ENCODE measurements at places on chromosomes 5 and 9.

DNA sequence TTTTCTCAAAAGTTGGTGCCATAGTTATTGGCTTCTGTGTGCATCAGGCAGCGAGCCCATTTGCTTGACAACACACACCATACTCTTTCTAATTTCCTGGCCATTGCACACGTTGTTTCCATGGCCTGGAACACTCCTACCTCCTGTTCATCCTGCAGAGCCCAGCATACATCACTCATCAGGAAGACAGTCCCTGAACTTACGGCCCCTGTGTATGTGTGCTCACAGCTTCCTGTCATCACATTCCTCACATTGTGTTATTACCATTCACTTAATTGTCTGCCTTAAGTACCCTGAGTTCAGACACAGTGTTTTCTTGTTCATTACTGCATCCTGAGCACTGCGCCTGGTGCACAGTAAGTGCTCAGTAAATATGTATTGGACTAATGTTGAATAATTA is 355.9 kb downstream of the PRELID2 start:
- DNase-seq, result no peak

DNA sequence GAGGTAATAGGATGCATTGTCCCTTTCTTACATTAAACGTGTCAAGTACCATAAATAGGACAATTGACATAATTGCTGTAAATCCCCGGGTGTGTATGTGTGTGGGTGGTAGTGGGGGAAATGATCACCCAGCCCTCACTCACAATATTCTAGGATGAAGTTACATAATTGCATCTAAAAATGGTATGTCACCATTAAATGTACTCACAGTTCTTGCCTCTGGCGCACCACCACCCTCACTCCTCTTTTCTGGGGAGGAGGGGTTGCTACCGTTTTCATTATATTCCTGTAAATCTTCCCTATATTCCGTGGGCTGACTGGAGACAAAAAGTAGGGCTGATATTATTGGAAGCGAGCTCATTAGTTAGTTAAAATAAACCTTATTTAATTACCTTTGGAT is 563.8 kb downstream of the TLR4 start:
- DNase-seq, result no peak

GRCh38 chr5:638501-639252 is 26.5 kb downstream of the CEP72 start:
- DNase-seq, result peak; percentile 61

DNA sequence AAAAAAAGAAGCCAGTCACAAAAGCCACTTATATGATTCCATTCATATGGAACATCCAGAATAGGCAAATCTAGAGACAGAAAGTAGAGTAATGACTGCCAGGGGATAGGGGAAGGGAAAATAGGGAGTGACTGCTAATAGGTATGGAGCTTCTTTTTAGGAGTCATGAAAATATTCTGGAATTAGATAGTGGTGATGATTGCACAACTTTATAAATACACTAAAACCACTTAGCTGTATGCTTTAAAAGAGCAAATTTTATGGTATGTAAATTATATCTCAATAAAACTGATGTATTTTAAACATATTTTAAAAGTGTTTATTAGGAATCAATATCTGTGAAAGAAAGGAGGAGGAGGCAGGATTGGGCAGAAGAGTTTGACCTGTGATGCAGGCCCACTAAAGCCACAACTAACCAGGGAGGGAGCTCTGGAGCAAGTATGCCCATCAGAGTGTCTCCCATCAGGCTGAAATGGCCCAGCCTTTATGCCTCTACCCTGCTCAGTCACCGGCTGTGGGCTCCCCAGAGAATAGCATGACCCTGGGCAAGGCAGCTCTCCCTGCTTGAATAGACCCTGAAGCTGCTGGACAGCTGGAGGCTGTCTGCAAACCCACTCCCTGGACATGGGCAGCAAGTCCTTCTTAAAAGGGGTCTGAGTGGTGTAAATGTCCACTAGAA is 96.0 kb upstream of the SLC44A1 start:
- DNase-seq, result no peak

DNA sequence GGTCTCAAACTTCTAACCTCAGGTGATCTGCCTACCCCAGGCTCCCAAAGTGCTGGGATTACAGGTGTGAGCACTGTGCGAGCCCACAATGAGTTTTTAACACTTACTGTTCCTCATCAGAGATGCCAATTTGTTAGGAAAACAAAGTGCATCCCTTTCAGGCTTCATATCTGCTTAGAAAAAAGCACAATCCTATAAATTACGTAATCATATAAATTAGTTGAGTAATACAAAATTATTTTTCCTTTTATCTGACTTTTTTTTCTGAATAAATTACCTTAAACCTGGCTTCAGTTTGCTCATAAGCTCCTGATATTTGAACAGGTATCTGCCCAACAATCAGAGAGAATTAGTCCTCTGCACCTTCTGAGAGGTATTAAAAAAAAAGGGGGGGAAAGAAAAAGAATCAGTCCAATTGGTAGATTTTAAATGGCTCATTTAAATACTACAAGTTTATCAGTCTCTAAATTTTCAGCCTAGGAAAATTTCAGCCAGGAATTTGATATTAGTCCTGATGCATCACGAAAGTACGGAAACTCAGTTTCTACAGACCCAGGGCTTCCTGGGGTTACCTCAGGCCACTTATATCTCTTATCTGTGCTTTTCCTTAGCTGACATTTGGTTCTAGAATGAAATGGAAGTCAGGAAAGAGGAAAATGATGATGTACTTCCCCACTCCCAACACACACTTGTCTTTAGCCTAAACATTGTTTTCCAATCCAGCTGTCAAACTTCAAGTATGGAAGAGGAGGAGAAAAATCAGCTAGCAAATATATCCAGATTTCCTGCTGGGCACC is 26.8 kb downstream of the ITGA1 start:
- no peak for DNase-seq

- peak; percentile 20 for DNase-seq
Observed at GRCh38 chr9:130874783-130875182, 21.8 kb downstream of the QRFP start.

DNA sequence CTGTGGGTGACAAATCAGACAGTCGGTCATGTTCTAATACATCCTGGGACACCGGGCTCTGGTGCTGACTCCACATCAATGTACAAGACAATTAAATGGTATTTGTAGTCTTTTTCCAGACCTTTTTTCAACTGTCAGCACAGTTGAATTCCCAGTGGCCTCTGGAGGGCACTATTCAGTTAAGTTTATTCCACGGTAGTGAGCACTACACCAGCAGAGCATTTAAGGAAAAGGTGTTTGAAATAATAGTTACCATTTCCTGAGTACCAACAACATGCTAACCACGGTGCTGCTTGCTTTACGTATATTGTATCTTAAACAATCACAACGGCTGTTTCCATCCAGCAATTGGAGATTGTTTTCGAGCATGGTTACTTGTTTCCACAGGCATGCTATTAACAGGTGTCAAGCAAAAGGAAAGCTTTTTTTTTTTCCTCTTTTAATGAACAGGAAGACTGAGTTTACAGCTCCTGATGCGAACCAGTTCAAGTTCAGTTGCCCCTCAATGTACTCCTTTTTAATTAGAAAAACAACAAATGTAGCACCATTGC is 186.7 kb downstream of the PDZD2 start:
- DNase-seq, result no peak

DNA sequence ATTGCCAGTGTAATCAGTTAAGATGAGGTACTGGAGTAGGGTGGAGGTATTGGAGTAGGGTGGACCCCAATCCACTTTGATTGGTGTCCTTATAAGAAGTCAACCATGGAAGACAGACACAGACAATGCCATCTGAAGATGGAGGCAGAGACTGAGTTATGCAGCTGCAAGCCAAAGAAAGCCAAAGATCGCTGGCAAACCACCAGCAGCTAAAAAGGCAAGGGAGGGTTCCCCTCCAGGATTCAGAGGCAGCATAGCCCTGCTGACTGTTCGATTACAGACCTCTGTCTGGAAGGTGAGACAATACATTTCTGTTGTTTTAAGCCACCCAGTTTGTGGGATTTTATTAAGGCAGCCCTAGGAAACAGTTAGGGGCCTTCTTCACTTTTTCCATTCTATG is 30.5 kb upstream of the CKMT2 start:
- no peak for DNase-seq

- no peak for DNase-seq
Observed at GRCh38 chr5:135600152-135600570, 21.4 kb upstream of the CXCL14 start.

- DNase-seq, result no peak
Observed at GRCh38 chr9:4667681-4668080, 1.4 kb upstream of the SPATA6L start.

- DNase-seq, result no peak
Observed at GRCh38 chr9:97889941-97890887, 32.1 kb downstream of the TRMO start.

- no peak for DNase-seq
Observed at GRCh38 chr5:160097991-160098390, 21.3 kb downstream of the PWWP2A start.

DNA sequence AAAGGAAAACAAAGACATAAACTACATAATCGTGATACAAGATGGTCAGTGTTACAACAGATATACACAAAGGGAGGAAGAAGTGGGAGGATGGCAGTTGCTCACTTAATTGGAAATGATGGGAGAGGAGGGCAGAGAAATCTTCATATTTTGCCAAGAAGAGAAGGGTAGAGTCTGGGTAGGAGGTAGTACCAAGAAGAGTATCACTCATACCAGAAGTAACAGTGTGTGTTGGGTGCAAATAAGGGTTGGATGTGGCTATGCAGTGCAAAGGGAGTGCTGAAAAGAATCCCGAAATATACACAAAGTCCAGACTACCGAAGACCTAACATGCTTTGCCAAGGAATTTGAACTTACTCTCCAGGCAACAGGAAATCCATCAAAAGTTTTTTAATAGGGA is 41.0 kb downstream of the ERMP1 start:
- no peak for DNase-seq

DNA sequence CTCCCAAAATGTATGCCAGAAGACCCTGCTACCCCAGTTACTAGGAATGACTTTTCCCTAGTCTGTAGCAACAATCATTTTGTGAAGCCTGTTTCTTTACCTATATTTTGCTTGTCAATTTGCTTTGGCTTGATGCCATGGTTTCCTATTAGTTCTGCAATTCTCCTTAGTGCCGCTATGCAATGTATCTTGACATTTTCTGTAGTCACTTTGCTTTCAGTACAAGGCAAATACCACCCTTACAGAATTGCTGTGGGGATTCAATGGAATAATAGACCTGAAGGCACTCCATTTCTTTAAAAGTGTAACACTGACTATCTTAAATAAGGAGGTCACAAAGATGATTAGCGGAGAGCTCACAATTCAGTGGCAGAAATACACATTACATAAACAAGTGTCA is 291.1 kb downstream of the NR2F1-AS1 start:
- no peak for DNase-seq

DNA sequence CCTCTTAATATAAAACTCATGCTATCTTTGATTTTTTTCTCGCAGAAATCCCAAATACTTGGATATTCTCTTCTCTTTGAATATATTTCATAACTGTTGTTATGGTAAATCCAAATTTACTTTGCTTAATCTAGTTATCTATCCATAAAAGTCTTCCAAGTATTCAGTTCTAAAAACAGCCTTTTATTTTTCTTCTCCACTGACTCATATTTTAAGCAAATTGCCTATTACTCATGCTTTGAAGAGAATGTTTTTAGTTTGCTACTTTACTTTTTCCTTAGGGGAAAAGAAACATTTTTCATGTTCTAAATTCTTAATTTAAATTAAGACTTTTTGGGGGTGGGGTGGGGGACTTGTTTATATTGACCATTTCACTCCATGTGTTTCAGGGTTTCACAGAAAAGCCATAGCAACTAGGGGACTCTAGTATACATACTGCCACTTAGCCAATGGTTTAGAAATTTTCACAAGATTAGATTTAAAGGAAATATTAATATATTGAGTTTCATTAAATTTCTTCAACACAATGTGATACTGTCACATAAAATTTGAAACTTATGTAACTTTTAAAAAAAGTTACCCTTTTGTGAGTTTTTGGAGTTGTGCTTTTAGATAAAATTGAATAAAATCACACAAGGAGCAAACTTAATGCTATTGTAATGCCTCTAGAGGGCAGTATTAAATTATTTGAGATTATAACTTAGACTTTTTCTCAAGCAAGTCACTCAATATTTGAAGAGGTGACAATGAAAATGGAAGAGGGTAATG is 545.8 kb upstream of the ARRDC3 start:
- no peak for DNase-seq

GRCh38 chr5:122639033-122639432 is 135.8 kb upstream of the SNX2 start:
- no peak for DNase-seq

DNA sequence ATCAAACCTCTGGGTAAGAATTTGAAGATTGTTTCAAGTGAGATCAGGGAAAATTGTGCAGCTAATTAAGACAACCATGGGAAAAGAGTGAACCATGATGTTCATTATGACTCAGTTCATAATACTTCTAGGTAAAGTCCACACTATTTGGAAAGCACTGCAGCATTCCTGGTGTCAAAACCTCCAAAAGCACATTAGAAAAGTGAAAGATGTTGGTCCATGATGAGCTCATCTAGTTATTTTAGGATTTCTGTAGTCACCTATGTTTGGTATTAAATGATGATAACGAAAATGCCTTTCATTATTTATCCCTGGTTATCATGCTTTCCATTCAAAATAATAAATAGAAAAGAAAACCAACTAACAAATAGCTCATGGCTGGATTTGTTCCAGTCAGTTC is 49.1 kb downstream of the PTCD2 start:
- no peak for DNase-seq

GRCh38 chr9:34362614-34363214 is 14.0 kb downstream of the MYORG start:
- peak; percentile 16 for DNase-seq

GRCh38 chr5:88839238-88839637 is 43.7 kb downstream of the MEF2C start:
- no peak for DNase-seq

- DNase-seq, result no peak
Observed at GRCh38 chr5:181087309-181087708, 43.7 kb downstream of the OR2V1 start.

DNA sequence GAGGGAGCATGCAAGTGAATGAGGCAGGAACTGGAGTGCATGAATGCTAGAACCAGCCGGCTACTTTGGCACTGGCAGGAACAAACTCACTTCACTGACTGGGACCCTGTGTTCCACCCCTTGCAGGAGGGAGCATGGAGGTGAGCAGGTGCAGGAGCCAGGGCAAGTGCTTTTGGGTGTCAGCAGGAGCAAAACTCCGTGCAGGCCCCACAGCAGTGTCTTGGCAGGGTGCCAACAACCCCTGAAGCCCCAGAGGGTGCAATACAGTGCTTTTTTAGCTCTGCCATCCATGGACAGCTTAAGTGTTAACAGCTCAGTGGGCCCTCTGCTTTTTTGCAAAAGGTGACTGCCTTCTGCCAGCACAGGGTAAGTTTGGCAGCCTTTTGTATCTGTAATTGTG is 245.8 kb upstream of the PCSK5 start:
- no peak for DNase-seq

GRCh38 chr5:160436017-160436416 is 14.4 kb downstream of the PTTG1 start:
- no peak for DNase-seq

DNA sequence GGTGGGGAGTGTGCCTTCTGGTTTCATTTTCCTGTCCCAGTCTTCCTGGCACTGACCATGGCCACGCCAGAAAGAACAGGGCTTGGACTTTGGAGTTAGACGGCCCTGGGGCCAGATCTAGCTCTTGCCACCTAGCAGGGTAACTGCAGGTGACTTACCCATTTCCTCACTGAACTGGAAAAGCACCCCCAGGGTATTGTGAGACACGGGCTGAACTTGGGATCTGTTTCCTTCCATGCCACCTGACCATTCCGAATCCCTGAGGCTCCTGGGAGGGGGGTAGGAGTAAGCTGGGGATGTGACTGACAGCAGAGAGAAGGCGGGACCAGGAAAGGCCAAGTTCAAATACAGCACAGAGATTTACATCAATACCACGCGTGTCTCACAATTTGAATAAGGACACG is 9.4 kb downstream of the HNRNPAB start:
- no peak for DNase-seq

GRCh38 chr5:98773464-98774191 is at the start of gene RGMB:
RGMB (plus strand) TSS chr5:98773663; CDS start chr5:98774071, 408 bp downstream.
- peak; percentile 99 for DNase-seq
